Inflammatory macrophage (primary cell): ENCODE measurements at places on chromosomes 13 and 19.

GRCh38 chr13:73702419-73703071, 431.7 kb downstream of the KLF12 start:
- DNase-seq = no peak

DNA sequence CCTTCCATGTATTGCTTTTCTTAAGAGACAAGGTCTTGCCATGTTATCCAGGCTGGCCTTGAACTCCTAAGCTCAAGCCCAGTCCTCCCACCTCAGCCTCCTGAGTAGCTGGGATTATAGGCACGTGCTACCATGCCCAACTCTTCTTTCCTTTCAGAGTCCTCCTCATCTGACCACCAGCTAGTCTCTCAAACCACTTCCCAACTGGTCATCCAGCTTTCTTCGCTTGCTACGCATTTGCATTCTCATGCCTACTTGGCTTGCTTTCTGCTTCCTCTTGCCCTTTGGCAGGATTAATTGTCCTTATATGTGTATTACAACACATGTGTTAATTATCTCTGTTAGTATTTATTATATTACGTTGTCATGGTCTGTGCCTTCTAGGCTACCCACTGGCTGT, 6.3 kb downstream of the GPR18 start:
- peak; percentile 51 for DNase-seq

- no peak for DNase-seq
These were observed 2.1 kb downstream of the TEAD2 start for GRCh38 chr19:49359851-49360820.

DNA sequence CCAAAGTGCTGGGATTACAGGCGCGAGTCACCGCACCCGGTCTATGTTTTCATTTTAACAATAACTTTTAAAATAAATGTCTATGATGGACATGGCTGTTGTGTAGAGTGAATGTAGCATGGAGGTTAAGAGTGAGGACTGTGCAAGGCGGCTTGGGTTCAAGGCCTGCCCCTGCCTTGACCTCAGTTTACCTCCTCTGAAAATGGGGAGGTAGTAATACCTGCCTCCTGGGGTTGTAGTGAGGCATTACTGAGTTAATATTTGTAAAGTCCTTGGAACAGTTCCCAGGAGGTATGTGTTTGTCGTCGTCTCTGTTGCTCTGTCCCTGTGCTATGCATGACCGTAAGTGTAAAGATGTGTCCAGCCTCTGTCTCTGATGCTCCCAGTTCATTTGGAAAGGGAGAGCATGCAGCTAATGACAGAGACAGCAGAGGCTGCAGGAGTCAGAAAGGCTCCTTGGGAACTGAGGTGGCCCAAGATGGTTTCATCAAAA, 9.4 kb downstream of the GARRE1 start:
- no peak for DNase-seq

DNA sequence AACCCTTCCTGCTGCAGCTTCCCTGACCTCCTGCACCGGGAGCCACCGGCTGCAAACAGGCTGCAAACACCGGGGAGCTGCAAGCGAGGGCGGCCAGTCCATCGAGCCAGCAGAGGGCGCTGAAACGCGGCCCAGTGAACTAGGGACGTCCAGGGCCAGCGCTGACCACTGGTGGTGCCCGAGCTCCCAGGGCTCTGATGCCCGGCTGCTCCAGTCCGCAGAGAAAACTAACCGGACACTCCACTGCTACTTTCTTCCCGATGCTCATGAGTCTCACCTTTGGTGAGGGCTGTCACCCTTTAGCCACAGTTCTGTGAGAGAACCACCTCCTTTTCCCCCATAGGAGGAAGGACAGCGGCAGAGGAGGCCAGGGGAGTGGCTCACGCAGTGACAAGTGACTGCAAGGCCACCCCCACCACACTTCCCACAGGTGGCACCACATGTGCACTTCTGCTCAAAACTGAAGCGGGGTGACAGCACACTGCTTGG, 82.8 kb upstream of the MTIF3 start:
- peak; percentile 80 for DNase-seq

DNA sequence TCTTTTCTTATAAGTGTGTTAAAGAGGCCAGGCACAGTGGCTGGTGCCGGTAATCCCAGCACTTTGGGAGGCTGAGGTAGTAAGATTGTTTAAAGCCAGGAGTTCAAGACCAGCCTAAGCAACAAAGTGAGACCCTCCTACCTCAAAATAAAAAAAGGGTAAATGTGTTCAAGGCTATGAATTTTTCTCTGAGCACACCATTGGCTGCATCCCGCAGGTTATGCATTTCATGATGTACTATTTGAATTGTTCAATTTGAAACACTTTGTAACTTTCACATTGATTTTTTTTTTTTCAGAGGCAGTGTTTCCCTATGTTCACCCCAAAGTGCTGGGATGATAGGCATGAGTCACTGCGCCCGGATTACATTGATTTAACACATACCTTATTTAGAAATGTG, 138.1 kb downstream of the PTPRS start:
- DNase-seq = no peak

- no peak for DNase-seq
These were observed 80.0 kb downstream of the KDM4B start for GRCh38 chr19:5048727-5049553.

DNA sequence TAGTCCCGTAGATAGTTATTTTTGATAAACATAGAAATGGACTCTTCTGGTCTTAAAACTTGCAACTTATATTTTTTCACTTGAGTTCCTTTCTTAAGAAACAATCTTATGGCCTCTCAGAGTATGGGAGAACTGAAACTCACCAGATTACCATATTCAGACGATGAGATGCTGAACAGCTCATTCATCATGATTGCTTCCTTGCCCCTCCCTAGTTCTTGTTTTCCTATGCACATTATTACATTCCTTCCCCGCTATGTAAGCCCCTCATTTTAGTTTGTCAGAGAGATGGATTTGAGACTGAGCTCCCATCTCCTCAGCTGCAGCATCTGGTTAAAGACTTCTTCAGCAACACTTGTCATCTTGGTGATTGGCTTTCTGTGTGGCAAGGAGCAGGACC, 158.5 kb downstream of the SLITRK6 start:
- DNase-seq = no peak
